ENCODE measurements at places on chromosomes 5 and 9. TPM values are rescaled to one million over a fixed set of nuclear protein-coding genes. Genes with fewer than 3 reads are reported as not detected.

- no peak for DNase-seq
These were observed 4.8 kb upstream of the PCSK5 start for GRCh38 chr9:75885652-75886051.

- DNase-seq: no peak
These were observed 48.3 kb downstream of the GNAQ start for GRCh38 chr9:77983320-77983662.

- no peak for DNase-seq
These were observed 271.1 kb downstream of the DENND1A start for GRCh38 chr9:123658792-123659191.

GRCh38 chr5:178325311-178325678, 92.7 kb upstream of the PHYKPL start:
- no peak for DNase-seq

GRCh38 chr5:12658871-12659446, 754.7 kb upstream of the CTNND2 start:
- no peak for DNase-seq

DNA sequence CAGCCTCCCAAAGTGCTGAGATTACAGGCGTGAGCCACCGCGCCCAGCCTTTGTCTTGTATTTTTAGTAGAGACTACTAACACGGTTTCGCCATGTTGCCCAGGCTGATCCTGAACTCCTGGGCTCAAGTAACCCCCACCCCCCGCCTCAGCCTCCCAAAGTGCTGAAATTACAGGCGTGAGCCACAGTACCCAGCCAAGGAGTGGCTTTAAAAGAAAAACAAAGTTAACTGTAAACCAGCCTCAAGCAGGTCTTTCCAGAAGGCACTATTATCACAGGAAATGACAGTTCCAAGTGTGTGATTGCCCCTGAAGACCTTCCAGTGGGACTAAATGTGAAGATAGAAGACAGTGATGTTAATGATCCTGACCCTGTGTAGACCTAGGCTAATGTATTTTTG, 31.1 kb downstream of the SIL1 start:
- no peak for DNase-seq

DNA sequence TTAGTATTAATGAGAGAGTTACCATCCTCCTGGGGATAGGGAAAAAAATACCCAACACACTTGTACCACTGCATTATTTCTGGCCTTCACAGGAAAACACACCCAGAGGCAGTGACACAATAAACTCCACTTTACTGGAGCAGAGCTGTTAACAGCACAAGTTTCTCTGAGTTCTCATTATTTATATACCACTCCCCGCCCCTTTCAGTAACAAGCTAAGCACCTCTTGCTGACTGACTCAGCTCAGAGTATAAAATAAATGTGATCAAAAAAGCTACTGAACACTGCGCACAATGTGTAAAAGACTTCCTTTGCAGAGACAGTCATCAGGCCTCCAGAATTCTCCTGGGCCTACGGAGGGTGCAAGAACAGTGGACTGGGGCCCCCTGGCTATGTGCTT, 21.6 kb downstream of the KLF9 start:
- no peak for DNase-seq

- no peak for DNase-seq
These were observed 42.9 kb upstream of the GARNL3 start for GRCh38 chr9:127221695-127222094.

DNA sequence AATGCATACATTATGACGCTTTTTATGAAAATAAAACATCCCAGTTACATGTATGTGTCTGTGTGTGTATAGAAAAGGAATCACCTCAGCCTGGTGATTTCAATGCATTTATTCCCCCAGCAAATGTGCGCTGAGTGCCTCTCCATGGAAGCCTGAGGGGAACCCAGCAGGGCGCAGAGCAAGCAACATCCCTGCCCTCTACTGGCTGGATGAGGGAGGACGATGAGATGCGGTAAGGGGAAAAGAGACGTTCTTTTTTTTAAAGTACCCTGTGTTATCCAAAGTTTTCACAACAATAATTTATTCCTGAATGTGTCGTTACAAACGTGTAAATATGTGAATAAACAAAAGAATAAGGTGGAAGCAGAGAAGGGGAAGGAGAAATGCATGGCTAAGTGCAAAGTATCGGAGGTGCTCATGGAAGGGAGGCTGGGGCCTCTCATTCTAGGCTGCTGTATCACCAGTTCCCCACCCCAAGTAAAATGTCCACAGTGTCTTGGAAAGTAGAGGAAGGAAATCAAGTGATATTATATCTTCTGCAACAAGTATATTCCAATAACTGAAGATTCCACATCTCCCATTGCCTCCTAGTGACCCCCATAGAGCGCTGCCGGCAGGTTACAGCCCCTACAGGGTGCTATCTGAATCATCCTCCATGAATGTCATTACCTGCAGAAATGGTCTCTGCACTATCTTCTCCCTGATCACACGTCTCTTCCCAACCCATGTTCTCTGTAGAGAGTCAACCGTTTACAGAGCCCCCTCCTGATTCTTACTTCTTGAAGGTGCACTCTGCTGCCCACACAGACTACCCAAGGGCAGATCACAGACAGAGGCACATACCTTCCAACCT, 13.0 kb upstream of the ABLIM3 start:
- no peak for DNase-seq

The NEUROG1 gene
- polyA plus RNA-seq: not detected

The DMRT3 gene
- polyA plus RNA-seq: not detected

The PGM5 gene
- not detected for polyA plus RNA-seq

The VAV2 gene
- not detected for polyA plus RNA-seq

The OBP2B gene
- not detected for polyA plus RNA-seq

The MARCHF11 gene
- polyA plus RNA-seq: not detected

The EGFL7 gene
- polyA plus RNA-seq: not detected

Measured in immature natural killer cell (primary cell).